ENCODE measurements at places on chromosomes 12 and 14.

- DNase-seq, result no peak
Observed at GRCh38 chr14:34583525-34583924, 44.0 kb upstream of the EAPP start.

DNA sequence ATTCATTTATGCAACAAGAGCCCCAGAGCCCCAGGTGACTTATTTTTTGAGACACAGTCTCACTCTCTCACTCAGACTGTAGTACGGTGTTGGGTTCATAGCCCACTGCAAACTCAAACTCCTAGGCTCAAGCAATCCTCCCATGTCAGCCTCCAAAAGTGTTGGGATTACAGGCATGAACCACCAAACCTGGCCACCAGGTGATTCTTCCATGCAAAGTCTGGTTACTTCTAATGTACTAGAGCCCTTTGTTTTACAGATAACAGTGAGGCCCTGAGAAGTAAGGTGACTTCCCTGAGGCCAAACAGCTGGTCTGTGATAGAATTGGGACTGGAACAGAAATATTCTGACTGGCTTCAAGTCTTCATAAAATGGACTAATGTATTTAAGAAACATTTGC is 10.0 kb upstream of the KCNK10 start:
- no peak for DNase-seq

- peak; percentile 26 for DNase-seq
Observed at GRCh38 chr12:69008520-69008919, 75.5 kb upstream of the CPM start.

GRCh38 chr12:91381309-91381804 is 198.7 kb upstream of the DCN start:
- peak; percentile 88 for DNase-seq

DNA sequence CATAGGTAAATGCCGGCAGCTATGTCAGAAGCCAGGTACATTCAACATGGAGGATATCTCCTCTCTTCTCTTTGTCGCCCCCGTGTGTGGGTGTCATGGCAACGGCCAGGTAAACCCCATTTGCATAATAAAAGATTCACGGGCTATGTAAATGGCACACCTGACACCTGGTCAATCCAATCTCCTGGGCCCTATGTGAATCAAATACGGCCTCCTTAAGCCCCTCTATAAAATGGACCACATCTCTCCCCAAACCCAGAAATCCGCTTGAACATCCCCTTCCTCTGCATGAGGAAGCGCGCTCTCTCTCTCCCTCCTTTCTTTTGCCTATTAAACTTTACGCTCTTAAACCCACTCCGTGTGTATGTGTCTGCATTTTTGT is 363.7 kb downstream of the SOX5 start:
- DNase-seq, result no peak

GRCh38 chr14:69715725-69716477 is 51.0 kb upstream of the SRSF5 start:
- peak; percentile 79 for DNase-seq

GRCh38 chr12:52267699-52268098 is 6.7 kb upstream of the KRT86 start:
- no peak for DNase-seq

DNA sequence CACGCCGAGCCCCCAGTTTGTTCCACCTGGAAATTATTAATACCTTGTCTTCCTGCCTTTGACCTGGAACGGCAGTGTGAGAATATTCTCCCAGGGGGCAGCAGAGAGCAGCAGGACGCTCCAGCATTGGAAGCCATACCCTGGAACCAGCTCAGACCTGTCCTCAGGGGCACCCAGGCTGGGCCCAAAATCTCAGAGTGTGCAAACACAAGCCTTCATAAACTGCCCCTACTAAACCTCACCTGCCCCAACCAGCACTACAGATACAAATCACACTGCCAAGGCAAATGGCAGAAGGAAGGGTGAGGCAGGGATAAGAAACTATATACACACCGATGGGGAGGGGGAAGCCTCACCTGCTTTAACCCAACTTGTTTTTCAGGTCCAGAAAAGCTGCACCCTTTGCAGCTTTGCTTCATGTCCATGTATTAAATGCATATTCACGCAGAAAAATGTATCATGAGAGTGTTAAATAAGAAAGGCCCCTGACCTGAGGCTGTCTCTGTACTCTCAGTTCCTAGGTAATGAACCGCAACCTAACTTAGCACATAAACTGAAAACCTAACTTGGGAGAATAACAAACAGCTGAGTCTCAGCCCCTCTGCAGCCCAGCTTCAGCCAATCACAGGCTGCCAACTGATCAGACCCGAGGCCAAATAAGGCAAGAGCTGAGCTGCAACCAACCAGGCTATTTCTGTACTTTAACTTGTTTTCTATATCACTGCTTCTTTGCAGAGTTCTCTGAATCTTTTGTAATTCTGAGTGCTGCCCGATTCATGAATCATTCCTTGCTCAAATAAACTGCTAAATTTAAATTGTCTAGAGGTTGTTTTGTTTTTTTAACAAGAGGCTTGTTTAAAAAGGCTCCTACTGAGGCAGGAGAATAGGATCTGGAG is 130.1 kb downstream of the SPTSSA start:
- peak; percentile 73 for DNase-seq

GRCh38 chr12:777550-778047 is 25.2 kb downstream of the WNK1 start:
- DNase-seq, result peak; percentile 0

DNA sequence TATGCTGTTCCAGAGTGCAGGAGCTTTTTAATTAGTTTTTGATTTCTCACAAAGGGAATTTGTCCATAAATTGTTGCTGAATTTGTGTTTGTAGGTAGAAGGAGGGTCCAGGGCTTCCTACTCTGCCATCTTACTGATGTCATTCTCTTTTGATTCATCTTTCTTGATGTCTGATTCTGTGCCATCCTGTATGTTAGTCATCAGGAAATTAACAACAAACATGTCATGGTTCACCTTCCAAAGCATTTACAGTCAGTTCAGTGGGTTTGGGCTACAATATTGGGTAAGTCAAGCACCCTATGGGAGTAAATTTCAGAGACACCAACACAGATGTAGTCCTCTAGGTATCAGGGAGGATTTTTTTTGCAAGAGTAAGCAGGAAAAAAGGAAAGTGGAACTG is 135.2 kb upstream of the SLC38A2 start:
- DNase-seq, result peak; percentile 76

GRCh38 chr14:20934148-20934762 is 21.0 kb upstream of the RNASE2 start:
- peak; percentile 14 for DNase-seq

GRCh38 chr12:112584266-112584722 is 165.5 kb downstream of the PTPN11 start:
- no peak for DNase-seq

DNA sequence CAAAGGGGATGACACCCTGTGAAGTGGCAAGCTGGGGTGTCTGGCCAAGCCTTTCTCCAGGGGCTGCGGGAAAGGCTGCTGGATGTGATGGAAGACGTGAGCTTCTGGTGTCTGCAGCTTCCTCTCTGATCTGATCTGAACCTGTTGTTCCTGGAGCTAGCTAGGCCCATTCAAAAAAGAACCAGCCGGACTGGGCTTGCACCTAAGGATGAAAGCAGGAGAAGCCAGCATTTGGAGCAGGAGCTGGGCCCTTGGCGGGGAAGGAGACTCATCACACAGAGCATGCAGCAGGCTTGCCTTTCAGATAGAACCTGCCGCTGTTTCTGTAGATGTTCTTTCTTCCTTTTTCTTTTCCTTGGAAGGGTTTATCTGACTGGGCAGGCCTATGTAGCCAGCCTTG is 9.5 kb downstream of the RPH3A start:
- DNase-seq, result no peak

- no peak for DNase-seq
Observed at GRCh38 chr12:108516511-108517275, 1.6 kb downstream of the FICD start.

- DNase-seq, result no peak
Observed at GRCh38 chr12:58489394-58489793, 430.9 kb downstream of the LRIG3 start.

DNA sequence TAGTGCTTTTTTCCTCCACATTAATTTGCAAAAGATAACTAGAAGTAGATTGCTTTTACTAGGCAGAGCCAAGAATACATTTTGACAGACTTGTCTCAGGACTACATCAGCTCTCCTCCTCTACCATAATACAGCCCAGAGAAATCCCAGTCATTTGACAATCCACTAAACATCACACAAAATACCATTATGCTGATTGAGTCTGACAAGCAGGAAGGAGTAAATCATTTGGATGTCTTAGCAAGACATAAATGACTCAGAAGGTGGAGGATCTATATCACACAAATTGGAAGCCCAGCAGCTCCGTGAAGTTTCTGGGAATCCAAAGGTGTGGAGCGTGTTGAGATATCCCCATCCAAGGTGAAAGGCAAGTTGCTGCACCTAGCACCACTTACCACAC is 75.4 kb upstream of the FKBP4 start:
- no peak for DNase-seq

- DNase-seq, result peak; percentile 83
Observed at GRCh38 chr12:67593041-67593440, 55.5 kb upstream of the DYRK2 start.

- no peak for DNase-seq
Observed at GRCh38 chr12:16600525-16600924, 5.4 kb downstream of the LMO3 start.

DNA sequence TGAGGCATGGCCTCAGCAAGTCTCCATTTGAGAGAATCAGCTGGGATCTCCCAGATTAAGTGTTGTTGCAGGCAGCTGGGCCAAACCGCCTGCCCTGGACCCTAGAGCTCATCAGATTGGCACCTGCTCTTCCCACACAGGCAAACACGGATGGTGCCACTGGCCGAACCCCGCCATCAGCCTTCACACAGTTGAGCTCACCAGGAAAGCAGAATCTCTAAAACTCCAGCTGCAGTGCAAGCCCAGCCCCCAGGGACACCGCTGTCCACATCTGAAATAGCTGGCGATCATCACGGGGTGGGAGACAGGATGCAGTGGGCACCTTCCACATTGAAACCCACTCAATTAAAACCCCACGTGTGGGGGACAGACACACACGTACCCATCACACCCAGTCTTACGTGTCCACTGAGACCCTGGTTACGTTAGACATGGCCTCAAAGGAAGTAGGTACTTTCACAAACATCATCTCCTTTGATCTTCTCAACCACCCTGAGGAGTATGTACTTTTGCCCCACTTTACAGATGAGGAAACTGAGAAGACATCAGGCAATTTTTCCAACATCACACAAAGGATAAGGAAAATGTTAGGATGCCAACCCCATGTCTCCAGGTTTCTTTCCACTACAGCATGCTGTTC is 88.8 kb downstream of the SINHCAF start:
- no peak for DNase-seq

- DNase-seq, result peak; percentile 63
Observed at GRCh38 chr14:64612021-64612380, 62.2 kb downstream of the PPP1R36 start.

GRCh38 chr14:52936437-52936836 is 14.4 kb downstream of the FERMT2 start:
- DNase-seq, result peak; percentile 2

- peak; percentile 23 for DNase-seq
Observed at GRCh38 chr14:93788543-93789227, 400 bp upstream of the PRIMA1 start.

GRCh38 chr12:5328669-5329517 is 103.0 kb upstream of the NTF3 start:
- DNase-seq, result no peak

DNA sequence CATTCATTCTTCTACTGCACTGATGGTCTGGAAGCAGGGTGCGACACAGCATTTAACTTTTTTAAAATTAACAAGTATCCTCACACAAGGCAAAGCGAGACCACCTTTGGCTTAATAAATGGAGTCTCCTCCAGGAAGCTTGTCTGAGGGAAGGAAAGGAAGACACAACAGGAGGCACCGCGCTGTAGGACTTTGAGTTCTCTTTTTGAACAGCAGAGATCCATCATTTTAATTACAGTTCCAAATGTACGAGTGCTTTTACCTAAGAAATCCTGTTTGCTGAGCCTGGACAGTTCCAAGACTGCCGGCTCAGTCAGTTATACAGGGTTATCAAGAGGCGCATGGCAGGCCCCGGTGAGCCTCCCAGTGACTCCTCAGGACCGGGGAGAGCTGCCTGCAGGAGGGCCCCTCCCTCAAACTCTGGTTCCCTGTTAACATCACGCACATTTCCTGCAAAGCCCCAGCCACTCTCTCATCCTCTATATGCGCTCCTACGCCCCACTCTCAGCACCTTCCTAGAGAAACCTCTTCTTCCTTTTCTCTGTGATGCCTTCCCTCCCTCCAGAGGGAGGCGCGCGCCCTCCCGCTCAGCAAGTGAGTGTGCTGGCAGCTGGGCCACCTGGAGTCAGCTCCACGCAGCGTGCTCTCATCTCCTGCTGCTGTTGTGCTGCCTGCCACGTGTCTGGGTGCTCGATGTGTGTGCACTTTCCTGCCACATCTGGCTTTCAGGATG is 46.1 kb downstream of the STX2 start:
- no peak for DNase-seq

DNA sequence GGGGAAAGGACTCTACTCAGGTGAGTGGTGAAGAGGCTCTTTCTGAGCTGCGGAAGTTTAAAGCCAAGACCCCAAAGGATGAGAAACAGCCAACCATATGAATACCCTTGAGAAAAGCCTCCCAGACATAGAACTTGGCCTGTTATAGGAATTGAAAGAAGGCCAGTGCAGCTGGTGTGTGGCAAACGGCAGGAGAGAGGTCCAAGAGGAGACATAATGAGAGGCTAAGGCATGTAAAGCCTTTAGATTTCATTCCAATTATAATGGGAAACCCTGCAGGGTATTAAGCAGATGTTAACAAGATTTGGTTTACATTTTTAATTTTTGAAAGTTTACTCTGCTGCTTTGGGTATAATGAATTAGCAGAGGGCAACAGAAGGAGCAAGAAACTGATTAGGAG is 552.1 kb upstream of the FBXO33 start:
- no peak for DNase-seq

- DNase-seq, result no peak
Observed at GRCh38 chr12:56037161-56037560, 4.6 kb upstream of the RPS26 start.

- no peak for DNase-seq
Observed at GRCh38 chr14:83883732-83884131, 1646.2 kb upstream of the FLRT2 start.

- DNase-seq, result no peak
Observed at GRCh38 chr14:31966896-31967668, 110.0 kb upstream of the ARHGAP5 start.

DNA sequence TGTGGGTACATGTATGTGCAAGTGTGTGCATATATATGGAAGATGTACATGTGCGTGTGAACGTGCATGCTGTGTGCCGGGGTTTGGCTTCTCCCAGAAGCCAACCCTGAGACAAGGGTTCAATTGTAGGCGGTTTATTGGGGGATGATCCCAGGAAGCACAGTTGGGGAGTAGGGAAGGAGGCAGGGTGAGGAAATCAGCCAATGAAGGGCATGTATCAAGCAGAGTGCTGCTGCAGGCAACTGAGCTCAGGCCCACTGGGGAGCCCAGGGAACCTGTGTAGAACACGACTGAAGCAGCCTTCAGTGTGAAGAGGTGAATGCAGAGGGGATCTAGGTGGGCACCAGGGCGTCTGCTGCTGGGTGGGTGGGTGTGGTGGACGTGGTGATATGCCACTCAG is 21.6 kb downstream of the SYNDIG1L start:
- no peak for DNase-seq
